D341Med (cell line): ENCODE measurements at places on chromosomes 4 and X.

DNA sequence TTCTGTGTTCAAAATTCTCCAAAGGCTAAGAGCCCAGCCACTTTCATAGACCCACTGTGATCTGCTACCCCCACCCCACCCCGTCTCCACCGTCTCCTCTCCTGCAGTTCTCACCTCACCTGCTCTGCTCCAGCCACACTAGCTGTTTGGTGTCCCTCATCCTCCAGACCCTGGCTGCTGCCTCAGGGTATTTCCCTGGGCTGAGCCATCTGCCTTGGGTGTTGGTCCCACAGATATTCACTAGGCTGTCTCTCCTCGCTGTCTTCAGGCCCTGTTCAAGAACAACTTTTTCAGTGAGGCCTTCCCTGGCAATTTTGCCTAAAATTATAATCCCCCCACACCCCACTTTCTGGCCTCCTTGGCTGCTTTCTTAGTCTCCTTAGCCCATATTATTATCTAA, 31.8 kb upstream of the DAPP1 start:
- no peak for DNase-seq

DNA sequence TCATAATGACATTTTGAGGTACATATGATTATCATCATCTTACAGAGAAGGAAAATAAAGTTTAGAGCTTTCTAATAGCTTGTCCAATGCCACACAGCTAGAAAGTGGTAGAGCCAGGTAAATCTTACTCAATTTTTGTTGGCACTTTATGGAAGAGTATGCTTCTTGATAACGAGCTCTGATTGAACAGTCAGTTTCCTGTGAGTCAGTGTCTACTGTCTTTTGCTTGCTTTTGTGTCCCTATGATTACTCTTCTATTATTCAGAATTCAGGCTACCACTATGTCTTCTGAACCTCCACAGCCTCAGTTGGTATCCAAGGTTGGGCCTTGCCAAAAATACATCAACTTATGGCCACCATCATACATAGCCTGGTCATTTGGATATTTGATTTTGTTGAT, 2.6 kb downstream of the FAAH2 start:
- DNase-seq: no peak

GRCh38 chr4:140046543-140046942, 107.4 kb downstream of the MAML3 start:
- DNase-seq: no peak

DNA sequence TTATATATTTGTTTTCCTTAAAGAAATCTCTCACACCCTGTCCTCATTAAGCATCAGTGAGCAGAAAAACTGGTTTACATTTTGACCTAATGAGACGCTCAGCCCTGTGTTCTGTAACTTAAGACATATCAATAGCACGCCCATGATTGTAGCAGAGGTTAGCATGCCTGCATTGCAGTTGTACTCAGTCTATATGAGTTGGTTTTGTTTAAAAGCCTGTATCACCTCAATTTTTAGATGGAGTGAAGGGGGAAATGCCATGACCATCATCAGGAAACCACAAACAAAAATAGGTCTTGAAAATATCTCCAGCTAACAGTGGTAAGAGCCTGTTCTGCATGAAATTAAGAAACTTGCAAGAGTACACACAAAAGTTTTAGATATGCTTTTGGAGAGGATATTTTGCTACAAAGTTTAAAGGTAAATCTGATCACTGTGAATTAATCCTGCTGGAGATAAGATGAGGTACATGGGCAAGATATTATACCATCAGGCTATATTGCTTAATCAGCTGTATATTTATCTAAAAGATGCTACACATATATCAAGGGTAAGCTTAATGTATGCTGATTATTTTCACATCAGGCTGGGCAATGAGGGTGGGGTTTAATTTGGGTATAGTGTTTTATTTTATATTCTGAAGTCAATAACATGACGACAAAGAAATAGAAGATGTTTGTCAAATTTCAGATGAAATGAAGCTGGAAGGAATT, 13.1 kb upstream of the COQ2 start:
- DNase-seq: no peak
